ENCODE measurements at places on chromosomes 16 and 17. TPM values are rescaled to one million over a fixed set of nuclear protein-coding genes. Genes with fewer than 3 reads are reported as not detected.

- peaks cover 6% of the 10 kb centered on the region for H3K27me3 ChIP-seq
- H3K4me1 ChIP-seq, result peaks cover 16% of the 10 kb centered on the region
- H3K36me3 ChIP-seq, result no peaks in the 10 kb centered on the region
- H3K27ac ChIP-seq, result no peak overlapping the region
- no peak overlapping the region for H3K4me3 ChIP-seq
Observed at GRCh38 chr16:17269439-17269838, 201.3 kb downstream of the XYLT1 start.

The CAPNS2 gene
- 1.2 TPM for total RNA-seq

The PRDM7 gene
- not detected for total RNA-seq

The IL32 gene
- total RNA-seq, result 1.7 TPM

GRCh38 chr17:71828182-71828596, 292.6 kb upstream of the SOX9 start:
- H3K36me3 ChIP-seq, result no peaks in the 10 kb centered on the region
- no peak overlapping the region for H3K27ac ChIP-seq
- H3K27me3 ChIP-seq, result no peaks in the 10 kb centered on the region
- no peak overlapping the region for H3K4me3 ChIP-seq

DNA sequence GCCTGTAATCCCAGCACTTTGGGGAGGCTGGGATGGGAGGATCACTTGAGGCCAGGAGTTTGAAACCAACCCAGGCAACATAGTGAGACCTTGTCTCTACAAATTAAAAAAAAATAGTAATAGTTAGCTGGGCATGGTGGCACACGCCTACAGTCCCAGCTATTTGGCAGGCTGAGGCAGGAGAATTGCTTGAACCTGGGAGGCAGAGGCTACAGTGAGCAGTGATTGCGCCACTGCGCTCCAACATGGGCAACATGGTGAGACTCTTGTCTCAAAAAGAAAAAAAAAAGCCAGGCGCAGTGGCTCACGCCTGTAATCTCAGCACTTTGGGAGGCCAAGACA, 56.9 kb upstream of the MRTFB start:
- no peaks in the 10 kb centered on the region for H3K36me3 ChIP-seq
- H3K27me3 ChIP-seq, result peaks cover 2% of the 10 kb centered on the region
- H3K4me1 ChIP-seq, result peaks cover 7% of the 10 kb centered on the region
- no peak overlapping the region for H3K27ac ChIP-seq
- H3K4me3 ChIP-seq, result no peak overlapping the region

DNA sequence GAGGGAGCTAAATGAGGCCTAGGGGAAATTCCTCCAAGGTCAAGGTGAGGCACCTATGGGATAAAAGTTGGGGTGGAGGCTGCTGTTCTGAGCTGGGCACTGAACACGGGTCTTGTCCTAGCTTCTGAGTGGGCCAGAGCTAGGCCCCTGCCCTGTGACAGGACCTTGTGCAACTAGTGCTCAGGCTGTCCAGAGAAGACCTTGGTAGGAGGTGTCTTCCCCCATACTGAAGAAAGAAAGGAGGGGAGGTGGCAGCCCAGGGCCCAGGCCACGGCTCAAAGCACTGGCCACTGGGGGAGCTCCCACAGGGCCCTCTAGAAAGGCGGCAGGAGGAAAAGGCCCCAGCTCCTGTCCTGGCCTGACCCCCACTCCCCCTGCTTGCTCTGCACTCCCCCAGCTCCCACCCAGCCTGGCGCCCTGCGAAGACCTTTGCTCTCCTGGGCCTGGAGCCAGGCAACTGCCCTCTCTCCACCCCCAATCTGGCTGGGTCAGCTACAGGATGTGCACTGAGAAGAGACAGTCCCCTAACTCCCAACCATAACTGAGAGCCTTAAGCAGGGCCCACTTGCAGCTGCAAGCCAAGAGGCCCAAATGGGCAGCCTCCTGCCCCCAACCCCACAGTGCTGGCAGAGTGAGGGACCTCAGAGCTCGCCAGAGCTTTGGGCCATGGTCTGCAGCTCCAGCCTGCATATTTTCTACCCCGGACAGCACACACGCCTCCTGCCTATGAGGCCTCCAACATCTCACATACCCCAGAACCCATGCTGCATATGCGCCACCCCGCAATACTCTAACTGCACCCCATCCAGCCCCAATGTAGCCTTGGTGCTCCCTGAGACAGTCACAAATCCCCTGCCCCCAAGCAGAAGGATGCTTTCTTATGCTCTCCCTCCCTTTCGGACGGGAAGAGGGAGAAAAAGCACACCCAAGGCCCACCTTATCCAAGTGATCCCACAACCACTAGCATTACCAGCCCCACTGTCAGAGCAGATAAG, 15.3 kb downstream of the HSD11B2 start:
- peaks cover 17% of the 10 kb centered on the region for H3K4me1 ChIP-seq
- peaks cover 22% of the 10 kb centered on the region for H3K27me3 ChIP-seq
- DNase-seq, result no peak
- H3K4me3 ChIP-seq, result no peak overlapping the region
